ENCODE measurements at places on chromosomes 6 and 20. TPM values are rescaled to one million over a fixed set of nuclear protein-coding genes. Genes with fewer than 3 reads are reported as not detected.

Gene LINC00237
- total RNA-seq = not detected

GRCh38 chr6:169190970-169191369, 62.7 kb downstream of the THBS2 start:
- no peaks in the 10 kb centered on the region for H3K27me3 ChIP-seq
- peak overlapping the region; percentile 84 for H3K27ac ChIP-seq
- H3K36me3 ChIP-seq = no peaks in the 10 kb centered on the region
- H3K4me1 ChIP-seq = peaks cover 56% of the 10 kb centered on the region
- peak overlapping the region; percentile 10 for H3K4me3 ChIP-seq
- no peak for DNase-seq

- peaks cover 24% of the 10 kb centered on the region for H3K36me3 ChIP-seq
- no peaks in the 10 kb centered on the region for H3K27me3 ChIP-seq
- peak overlapping the region; percentile 98 for H3K27ac ChIP-seq
- peak overlapping the region; percentile 98 for H3K4me3 ChIP-seq
- peaks cover 22% of the 10 kb centered on the region for H3K4me1 ChIP-seq
- DNase-seq = no peak
Observed at GRCh38 chr6:30555816-30556065, 548 bp downstream of the GNL1 start.

GRCh38 chr6:12265791-12266190, 24.4 kb upstream of the EDN1 start:
- DNase-seq = no peak
- no peaks in the 10 kb centered on the region for H3K36me3 ChIP-seq
- H3K27me3 ChIP-seq = no peaks in the 10 kb centered on the region
- H3K4me3 ChIP-seq = no peak overlapping the region

- no peaks in the 10 kb centered on the region for H3K36me3 ChIP-seq
- no peaks in the 10 kb centered on the region for H3K4me1 ChIP-seq
- no peak overlapping the region for H3K27ac ChIP-seq
- H3K27me3 ChIP-seq = no peaks in the 10 kb centered on the region
- H3K4me3 ChIP-seq = no peak overlapping the region
- DNase-seq = no peak
Observed at GRCh38 chr20:30816182-30816645, 441.2 kb upstream of the DEFB115 start.

DNA sequence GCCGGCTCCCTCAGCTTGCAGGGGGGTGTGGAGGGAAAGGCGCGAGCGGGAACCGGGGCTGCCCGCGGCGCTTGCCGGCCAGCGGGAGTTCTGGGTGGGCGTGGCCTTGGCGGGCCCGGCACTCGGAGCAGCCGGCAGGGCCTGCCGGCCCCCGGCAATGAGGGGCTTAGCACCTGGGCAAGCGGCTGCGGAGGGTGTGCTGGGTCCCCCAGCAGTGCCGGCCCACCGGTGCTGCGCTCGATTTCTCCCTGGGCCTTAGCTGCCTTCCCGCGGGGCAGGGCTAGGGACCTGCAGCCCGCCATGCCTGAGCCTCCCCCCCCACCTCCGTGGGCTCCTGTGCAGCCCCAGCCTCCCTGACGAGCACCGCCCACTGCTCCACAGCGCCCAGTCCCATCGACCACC, 514.5 kb upstream of the GJE1 start:
- no peaks in the 10 kb centered on the region for H3K4me1 ChIP-seq
- no peak overlapping the region for H3K4me3 ChIP-seq
- no peak overlapping the region for H3K27ac ChIP-seq
- DNase-seq = no peak
- no peaks in the 10 kb centered on the region for H3K27me3 ChIP-seq

All from thoracic aorta (tissue), 2 donors.